ENCODE measurements at places on chromosomes 13 and 19.

DNA sequence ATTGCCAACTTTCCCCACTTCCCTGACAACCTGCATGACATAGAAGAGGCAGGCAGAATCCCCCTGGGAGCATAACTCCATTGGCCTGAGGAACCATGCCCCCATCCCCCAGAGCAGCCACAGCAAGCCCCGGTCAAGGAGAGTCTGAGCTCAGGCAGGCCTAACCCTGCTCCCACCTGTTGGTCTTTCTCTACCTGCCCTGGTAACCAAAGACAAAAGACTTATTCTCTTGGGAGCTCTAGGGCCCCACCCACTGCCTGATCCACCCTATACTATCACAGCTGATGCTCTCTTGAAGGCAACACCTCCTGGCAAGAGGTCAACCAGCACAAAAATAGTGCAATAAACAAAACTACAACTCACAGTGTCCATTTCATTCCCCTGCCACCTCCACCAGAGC lies 59.3 kb downstream of the TNFSF13B start:
- DNase-seq: no peak

DNA sequence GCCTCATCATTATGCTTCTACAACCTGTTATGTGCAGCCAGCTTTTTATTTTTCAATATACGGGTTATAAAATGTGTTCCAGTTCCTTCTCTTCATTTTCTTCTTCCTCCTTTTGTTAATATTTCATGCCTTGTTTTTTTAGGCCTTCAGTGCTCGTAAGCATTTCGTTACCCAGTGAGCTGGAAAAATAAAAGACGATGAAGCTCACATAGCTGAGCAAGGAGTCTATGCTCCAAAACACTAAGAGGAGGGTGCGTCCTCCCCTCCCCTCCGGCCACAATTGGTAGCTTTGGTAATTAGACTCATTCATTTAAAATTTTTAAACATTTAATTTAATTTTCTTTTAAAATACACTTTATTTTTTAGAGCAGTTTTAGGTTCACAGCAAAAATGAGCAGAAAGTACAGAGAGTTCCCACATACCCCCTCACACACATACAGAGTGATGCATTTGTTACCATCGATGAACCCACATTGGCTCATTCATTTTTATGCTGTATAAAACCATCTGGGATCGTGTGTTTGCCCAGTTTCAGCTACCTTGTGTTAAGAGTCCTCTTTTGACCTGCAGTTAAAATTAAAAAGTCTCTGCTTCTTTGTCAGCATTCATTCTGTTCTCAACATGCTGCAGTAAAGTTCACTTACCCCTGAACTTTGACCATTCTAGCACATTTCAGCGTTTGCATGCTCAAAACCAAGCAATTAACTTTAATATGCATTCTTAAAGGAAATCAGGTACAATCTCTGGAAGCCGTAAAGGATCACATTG lies 223.9 kb downstream of the LACC1 start:
- no peak for DNase-seq

DNA sequence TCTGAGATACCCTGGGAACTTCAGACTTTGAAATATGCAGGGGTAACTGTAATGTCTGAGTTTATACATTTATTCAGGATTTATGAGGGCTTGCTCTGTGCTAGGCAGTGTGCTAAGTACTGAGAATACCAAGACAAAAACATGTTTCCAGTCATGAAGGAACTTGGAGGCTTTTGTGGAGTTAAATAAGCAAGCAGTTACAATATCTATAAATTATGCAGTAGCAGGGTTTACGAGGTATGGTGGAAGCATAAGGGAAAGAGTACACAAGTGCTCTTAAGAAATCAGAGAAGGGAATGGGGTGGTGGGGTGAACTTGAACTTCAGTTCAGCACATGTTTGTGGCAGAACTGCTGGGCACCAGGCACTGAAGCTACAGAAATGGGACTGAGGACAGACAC lies 28.0 kb downstream of the MAB21L1 start:
- DNase-seq: no peak

DNA sequence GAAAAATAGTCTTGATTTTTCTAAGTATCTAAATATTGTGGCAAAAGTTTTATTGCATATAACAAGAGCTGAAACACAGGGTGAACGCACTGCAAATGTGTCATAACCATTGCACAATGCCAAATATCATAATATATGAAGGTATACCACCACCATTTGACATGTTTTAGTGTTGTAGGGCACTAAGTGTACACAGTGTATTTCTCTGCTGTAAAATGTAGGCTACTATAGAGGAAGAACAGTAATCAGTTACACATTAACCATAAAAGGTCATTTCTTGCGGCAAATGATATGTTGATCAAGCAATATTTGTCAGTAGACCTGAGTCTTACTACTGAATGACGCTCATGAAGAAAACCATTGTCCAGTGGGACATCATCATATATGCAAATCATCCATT lies 18.3 kb upstream of the KLF5 start:
- no peak for DNase-seq

- DNase-seq: no peak
Observed at GRCh38 chr19:6677883-6678689, 8.1 kb upstream of the TNFSF14 start.

DNA sequence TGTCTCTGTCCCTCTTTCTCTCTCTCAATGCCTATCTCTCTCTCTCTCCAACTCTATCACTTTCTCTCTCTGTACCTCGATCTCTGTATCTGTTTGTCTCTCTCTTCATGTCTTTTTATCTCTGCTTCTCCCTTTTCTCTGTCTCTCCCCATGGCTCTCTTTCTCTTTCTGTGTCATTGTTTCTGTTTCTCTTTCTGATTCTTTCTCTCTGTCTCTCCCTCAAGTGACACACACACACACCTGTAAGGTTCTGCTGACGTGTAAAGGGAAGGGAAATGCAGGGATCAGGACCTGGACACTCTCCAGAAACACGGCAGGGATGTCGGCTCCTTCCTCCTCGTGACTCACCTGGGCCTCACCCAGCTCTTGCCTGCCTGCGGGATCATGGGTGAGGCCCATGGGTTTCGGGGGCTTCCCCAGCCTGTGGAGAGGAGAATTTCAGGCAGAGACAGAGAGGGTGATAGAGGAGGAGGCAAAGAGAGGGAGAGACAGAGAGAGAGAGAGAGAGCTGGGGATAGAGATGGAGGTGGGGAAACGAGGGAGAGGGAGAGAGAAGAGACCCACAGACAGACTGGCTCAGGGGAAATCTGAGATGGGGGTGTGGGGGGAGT lies 5.4 kb upstream of the PLAUR start:
- no peak for DNase-seq

GRCh38 chr13:97205982-97206381 lies 16.2 kb upstream of the MBNL2 start:
- no peak for DNase-seq

DNA sequence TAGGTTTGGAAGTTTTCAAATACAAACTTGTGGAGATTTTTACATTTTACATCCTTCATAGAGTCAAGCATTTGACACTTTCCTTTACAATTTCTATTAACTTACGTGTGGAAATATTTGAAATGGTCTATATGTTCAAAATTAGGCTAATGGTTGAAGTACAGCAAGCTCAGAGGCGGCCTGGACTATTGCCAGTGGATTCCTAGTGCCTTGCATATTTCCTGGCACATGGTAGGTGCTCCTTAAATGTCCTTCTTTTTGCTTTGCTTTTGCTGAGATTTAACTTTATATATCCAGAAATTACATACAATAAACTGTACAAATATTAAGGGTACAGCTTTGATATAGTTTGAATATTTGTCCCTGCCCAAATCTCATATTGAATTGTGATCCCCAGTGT lies 93.9 kb downstream of the UBL3 start:
- DNase-seq: no peak

DNA sequence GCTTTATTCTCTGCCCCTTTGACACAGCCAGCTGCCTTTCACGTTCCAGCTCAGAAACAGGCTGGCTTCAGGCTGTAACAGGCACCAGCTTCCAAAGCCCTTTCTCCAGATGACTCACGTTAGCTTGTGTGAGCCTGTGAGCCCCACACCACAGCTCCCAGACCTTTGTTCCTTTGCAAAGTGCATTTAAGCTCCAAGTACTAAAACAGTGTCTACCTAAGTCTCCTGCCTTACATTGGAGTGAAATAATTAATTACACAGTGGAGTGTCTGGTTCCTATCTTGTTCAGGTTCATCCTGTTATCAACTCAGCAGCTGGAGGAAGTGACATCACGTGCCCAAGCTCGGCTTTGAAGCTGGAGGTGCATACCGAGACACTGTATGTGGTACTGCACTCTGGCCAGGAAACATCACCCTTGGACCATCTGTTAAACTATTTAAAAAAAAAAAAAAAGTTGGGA lies 475.8 kb downstream of the FOXO1 start:
- DNase-seq: peak; percentile 65

DNA sequence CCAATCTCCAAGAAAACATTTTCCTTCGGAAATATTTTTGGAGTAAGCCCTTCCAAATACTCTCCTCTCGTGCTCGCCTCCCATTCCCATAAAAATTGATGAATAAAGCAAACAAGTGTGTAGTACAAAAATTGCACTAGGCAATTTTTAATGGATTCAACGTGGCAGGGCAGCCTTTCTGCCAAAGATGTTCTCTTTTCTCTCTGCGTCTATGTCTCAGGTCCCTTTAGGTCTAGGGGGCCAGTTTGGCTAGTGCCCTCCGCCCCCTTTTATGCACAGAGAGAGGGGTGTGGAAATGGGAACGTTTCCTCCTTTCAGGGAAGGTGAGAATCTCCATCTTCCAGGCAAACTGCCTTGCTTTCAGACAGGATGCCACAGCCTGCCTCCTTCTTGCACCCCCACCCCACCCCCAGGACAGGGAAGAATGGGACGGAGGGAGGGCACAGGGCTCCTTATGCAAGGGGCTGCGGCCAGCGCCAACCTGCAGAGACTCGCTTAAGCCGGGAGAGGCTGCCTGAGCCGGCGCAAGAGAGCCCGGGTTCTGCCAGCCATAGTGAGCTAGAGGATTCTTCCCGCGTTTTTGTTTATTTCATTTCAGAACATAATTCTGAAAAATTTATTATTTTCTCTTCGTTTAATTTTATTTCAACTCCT lies 2.7 kb upstream of the ZIC2 start:
- no peak for DNase-seq

DNA sequence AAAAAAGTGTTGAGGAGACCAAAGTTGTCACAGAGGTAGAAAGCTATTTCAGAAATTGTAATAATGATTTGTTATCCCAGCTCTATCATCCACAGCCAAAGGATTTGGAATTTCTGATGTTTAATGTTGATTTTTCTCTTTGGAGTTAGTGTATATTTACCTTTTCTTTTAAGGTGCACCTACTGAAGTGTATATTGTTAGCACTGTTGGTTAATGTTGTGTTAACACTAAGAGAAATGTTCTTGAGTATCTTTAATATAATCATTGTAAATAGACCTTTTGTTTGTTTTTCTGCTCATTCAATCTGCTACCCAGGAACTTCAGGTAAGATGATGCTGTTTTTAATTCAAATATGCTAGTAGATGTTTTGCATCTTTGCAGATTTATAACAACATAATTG lies 57.5 kb downstream of the ZAR1L start:
- no peak for DNase-seq

GRCh38 chr19:5690955-5691821 lies 1.1 kb downstream of the RPL36 start:
- DNase-seq: peak; percentile 52

DNA sequence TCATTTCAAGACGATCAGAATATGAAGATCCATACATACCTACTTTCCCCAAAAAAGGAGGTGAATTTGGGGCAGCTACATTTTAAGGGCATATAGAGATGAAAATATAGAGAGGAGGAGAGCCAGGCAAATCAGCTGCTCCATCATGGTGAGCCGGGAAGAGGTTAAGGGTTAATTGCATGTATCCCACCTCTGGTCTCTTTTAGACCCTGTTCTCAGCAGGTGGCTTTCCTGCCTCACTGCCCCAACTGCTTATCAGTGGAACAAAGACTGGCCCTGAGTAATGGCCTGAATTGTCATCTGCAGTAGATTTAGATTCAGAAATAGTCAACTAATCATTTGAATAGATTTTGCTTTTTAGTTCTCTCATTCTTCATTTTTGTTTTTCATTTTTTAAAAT lies 206.6 kb downstream of the SPRY2 start:
- no peak for DNase-seq

- no peak for DNase-seq
Observed at GRCh38 chr13:100860866-100861265, 186.3 kb upstream of the TMTC4 start.
